Hematopoietic multipotent progenitor cell (in vitro differentiated cells): ENCODE measurements at places on chromosomes 12 and 14.
A peak's percentile ranks its signal among the peaks of the same experiment; 100 is the strongest.

DNA sequence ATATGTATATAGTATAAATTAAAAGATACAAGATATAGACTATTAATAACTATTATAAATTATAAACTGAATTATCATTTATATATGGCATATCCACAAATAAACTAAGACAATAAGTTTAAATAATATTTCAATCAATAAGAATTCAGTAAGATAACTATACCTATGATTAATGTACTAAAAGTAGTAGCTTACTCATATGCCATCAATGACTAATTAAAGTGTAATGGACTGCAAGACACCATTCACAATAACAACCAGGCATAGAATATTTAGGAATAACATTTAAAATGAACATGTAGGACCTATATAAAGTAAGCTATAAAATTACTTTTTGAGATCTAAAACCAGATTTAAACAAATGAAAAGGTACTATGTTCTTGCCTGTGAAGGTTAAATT, 18.8 kb downstream of the KCNC2 start:
- DNase-seq: no peak

GRCh38 chr14:65962952-65963351, 523.2 kb upstream of the CCDC196 start:
- DNase-seq: no peak

DNA sequence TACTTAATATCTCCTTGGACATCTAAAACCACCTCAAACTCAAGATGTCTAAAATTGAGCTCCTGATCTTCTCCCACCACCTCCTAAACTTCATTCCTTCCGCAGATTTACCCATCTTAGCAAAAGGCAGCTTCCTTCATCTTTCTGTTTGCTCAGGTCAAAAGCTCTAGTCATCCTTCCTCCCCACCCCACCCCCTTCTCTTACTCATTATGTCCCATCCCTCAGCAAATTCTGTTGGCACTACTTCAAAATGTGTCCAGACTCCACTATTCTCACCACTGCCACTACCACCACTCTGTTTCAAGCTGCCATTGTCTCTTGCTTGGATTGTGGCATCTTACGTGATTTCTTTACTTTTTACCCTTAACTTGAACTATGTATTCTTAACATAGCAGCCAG, 59.2 kb upstream of the ZDHHC17 start:
- no peak for DNase-seq

DNA sequence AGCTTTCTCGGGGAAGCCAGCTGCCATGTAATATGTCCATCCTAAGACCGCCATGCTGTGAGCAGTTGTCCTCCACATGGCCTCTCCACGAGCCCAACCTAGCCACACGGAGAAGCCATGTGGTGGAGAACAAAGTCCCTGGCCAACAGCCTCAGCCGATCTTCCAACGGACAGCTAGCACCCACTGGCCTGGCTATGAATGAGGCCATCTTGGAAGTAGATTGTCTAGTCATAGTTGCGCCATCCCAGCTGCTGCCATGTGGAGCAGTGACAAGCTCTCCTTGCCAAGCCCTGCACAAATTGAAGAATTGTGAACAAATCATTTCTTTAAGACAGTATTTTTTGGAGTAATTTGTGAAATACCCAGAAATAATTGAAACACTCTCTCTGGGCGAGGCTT, 49.3 kb upstream of the USP44 start:
- no peak for DNase-seq

DNA sequence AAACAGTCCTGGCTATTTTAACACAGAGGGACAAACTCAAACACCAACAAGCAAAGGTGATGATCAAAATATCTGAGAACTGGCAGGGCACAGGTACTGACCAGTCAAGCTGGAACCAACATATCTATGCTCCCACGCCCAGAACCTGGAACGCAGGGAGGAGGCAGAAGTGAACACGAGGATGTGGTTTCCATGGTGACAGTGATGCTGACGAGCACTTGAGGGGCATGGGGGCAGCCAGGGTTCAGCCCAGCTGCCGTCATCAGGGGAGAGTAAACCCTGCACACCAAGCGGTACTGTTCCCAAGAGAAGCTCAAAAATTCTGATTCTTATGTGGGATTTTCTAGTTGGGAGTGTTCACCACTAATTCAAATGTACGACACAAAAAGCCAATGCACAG, 113.6 kb upstream of the SFSWAP start:
- DNase-seq: no peak

DNA sequence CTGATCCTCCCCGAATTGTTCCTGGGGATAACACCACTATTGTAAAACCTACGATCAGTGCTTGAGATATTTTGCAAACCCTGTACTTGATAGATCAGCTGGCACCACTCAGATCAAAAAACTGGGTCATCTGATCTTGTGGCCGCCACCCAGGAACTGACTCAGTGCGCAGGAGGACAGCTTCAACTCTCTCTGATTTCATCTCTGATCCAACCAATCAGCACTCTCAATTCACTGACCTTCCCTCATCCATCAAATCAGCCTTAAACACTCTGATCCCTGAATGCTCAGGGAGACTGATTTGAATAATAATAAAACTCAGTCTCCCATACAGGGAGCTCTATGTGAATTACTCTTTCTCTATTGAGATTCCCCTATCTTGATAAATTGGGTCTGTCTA, 4.2 kb upstream of the XPOT start:
- no peak for DNase-seq

DNA sequence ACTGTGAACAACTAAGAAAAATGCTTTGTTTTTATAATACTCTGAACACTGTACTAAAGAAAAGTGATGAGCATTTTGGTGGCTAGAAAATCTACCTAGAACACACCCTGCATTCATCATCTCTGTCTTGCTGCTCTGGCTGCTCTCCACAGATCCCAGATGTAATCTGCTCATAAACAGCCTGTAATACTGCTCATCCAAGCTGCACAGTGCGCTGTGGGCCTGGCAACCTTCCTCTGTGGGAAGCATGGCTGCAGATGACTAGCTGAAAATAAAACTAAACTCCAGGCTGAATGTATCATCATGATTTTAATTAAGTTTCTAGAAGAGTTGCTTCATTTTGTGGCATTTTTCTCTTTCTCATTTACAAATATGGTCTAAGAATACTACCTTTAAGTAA, 200.7 kb downstream of the SLC2A13 start:
- no peak for DNase-seq

DNA sequence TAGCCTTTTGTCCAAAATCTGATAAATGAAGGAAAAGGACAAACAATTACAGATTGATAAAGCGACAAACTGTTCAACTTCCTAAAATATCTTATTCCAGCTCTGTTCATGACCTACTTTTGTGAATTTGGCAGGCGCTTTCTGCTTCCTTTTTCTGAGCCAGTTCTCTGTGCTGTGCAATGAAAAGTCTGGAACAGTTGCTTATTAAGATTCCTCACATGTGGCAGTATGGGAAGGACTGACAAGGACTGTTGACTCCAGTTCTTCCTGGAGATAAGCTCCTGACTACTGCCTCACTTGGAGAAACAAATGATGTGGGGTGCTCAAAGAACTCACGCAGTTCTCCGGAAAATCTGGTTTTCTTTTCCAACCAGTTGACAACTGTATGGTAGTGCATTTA, 58.3 kb upstream of the ANP32D start:
- no peak for DNase-seq

GRCh38 chr14:77111021-77111420, 13.0 kb downstream of the CIPC start:
- no peak for DNase-seq

DNA sequence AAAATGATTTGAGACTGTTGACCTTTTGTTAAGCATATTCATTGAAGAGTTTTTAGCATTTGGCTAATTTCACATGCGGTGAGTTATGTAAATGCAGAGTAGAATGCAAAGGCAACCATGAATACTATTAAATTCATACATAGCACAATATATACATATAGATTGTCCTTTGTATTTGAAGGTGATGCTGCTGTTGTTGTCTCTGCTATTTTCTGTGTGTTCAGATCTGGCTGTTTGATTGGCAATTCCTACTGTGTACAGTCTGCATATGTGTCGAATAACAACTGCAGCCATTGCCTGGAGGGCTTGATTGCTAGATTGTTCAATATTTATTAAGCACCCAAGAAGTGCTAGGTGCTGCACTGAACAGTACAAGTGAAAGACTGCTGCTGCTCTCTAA, 187.4 kb downstream of the FOXG1 start:
- DNase-seq: no peak

DNA sequence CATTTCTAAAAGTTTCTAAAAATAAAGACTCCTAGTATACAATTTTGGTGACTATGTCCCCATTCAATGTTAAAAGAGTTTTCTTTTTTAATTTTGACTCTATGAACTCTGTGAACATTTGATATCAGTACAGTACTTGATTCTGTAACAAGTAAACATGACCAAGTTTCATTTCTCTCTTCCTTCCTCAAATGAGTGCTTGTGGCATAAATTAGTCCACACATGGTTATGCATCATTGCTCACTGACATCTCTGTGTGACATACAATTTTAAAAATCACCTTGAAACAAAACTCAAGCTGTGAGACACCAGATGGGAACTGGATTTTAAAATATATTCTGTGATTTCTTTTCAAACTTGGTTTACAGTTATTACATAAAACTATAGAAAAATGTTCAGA, 253.9 kb upstream of the MDGA2 start:
- DNase-seq: no peak

DNA sequence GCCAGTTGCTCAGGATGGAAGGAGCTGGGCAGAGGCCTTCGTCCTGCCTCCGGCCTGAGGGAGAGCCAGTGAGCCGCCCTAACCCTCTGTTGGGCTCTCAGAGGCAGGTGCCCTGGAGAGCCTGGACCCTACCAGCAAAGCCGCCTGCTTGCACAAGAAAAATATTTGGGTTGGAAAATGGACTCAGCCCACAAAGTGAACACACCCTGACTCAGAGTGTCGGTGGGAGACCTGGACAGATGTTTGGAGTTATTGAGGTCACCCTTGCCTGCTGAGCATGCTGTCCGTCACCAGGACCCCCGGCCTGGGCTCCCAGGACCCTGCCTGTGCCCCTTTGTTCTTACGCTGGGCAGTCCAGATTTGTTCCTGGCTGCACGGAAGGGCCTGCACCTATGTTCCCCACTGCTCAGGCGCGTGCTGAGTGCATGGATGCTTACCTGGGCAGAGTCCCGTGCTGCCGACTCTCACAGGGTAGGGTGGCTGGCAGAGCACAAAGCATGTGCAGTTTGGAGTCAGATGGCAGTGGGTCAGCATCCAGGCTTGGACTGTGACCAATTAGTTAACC, 22.4 kb downstream of the FAM181A start:
- DNase-seq: no peak

DNA sequence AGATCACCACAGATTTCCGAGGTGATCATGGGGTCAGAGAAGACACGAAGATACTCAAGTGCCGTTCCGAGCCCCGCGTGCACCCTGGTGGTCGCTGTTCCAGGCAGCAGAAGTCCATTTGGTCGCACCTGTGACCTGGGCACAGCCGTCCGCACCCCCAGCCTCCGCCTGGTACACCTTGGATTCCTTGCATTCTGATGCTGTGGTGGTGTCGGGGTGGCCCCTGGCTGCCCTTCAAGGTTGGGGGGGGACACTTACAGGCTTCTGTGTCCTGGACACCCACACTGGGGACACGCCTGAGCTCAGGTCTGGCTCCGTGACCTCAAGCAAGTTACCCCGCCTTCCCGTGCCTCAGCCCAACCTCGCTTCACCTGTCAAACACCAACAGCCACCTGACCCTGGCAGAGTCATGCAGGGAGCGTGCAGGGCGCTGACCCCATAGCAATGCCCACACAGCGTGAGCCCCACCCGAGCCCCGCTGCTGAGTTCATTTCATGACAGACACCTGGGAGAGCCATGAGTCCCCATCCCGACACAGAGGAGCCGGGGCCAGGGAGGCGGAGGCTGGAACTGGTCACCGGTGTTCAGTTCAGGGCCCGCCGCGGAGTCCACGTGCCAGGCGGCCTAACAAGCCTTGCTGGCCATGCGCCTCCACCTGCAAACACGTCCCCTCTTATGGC, 17.9 kb upstream of the GALNT9 start:
- no peak for DNase-seq

GRCh38 chr12:108357834-108358579, 18.9 kb upstream of the CMKLR1 start:
- DNase-seq: no peak

DNA sequence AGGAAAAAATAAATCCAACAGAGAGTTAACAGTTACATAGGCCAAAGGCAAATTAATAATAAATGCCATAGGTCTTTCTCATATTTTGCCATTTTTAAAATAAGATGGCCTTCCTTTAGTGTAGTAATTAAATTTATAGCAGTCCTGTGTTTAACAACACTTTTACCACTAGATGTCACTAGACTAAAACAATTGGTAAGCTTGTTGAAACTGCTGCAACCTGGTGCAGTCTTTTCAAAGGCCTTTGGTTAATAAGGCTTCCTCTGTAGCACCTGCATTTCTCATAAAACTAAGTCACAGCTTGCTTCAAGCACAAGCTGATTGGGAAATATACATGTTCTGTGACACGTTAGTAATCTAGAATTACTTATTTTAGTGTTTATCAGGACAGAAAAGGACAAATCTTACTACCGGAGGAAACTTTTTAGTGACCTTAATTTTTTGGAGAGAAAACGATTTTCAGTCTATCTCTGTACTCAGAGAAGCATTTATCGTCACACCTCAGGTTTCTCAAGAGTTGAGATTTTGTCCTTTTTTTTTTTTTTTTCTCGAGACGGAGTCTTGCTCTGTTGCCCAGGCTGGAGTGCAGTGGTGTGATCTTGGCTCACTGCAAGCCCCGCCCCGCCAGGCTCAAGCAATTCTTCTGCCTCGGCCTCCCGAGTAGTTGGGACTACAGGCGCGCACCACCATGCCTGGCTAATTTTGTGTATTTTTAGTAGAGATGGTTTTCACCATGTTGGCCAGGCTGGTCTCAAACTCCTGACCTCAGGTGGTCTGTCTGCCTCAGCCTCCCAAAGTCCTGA, 20.0 kb downstream of the BORCS5 start:
- peak; percentile 62 for DNase-seq

GRCh38 chr12:76310110-76310509, 38.1 kb downstream of the BBS10 start:
- no peak for DNase-seq
